RPMI7951 (cell line): ENCODE measurements at places on chromosomes 4 and X.

DNA sequence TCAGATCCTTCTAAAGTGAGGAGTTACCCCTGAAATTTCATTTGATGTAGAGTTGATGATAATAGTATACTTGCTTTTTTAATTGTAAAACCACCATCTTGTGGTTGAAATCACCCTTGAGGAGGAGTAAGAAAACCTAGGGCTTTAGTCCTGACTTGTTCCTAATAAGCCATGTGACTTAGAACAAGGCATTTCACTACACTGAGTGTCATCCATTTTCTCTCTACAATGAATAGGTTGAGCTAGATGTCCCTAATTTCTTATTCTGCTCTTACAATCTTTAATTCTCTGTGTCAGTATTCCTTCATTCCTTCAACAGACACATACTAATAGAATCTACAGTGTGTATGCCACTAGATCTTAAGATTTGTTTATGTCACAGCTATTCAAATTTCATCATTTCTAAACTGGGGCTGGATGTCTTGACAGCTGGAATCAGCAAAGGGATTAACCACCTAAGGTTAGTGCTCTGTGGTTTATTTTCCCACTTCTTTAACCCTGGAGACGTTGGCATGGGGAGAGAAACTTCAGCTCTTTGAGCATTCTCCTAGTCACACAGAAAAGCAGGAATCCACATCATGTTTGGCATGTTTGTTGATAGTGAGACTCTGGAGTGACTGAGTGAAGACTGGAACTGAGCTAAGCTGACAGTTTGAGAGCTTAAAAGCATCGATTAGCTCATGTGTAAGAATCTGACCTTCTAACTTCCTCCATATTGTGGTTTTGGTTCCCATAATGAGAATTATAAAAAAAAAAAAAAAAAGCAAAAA is 246.3 kb downstream of the NDST4 start:
- no peak for DNase-seq

DNA sequence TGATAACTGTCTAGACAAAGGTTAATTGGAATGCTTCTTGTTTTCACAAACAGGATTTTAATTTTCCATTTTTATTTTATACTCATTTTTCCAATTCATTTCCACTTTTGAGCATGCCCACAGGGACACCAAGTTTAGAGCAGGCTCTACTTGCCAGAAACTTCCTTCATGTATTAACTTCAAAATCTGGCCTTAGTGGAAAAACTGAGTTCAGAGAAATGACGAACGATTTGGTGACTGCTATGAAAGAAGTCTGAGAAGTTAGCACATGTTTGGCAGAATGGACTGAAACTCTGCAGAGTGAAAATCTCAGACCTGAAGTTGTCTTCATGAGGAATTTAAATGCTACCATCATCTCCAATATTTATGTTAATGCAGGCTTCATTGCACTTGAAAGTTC is 214.1 kb downstream of the THOC2 start:
- no peak for DNase-seq

GRCh38 chr4:87843936-87844335 is 11.2 kb downstream of the MEPE start:
- DNase-seq, result peak; percentile 95

DNA sequence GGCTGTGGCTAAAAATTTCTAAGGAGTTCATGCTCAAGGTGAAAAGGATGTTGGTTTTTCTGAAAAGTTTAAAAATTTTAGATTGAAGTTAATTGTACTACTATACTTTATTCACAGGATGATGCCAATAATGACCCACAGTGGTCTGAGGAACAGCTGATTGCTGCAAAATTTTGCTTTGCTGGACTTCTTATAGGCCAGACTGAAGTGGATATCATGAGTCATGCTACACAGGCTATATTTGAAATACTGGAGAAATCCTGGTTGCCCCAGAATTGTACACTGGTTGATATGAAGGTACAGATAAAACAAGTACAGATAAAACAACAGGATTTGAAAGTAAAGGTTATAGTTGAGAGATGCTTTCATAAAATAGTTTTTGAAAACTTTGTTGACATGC is 12.2 kb downstream of the PAICS start:
- DNase-seq, result no peak

GRCh38 chr4:184573701-184574100 is 75.5 kb downstream of the CASP3 start:
- no peak for DNase-seq

DNA sequence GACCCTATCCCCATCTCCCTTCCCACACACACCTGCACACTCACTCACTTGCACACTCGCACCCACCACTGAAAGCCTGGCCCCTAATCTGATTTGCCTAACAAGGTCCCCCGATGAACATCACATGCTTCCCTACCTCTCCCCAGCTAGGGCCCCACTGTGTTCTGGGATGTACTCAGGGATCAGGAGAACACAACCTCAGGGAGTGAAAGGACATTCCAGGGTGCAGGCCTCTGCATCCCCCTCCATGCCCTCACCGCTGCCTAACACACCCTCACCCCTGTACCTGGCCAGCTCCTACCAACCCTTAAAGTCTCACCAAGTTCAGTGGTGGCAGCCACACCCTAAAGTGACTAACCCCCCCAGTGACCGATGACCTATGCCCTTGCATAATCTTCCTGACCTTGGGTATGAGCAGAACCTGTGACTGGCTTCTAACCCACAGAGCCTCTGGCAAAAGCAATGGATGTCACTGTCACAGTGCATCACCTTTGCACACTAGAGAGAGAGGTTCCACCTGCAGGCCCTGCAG is 2.4 kb upstream of the AFAP1 start:
- no peak for DNase-seq

DNA sequence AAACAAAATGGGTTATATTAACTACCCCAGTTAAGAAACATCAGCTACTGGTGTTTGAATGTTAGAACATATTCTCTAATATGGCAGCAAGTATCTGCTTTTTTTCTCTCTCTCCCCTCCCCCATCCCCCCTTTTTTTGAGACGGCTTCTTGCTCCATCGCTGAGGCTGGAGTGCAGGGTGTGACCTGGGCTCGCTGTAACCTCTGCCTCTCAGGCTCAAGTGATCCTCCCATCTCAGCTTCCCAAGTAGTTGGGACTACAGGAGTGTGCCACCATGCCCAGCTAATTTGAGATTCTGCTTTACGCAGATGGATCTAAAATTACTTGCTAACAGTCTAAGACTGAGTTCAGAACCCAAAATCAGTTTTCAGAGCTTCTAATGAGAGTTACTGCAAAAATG is 101.9 kb downstream of the AFF1 start:
- no peak for DNase-seq
